Fibroblast of skin of back (primary cell): ENCODE measurements at places on chromosomes 11 and 22.

- no peak for DNase-seq
These were observed 40.5 kb downstream of the ARHGEF12 start for GRCh38 chr11:120376547-120377182.

DNA sequence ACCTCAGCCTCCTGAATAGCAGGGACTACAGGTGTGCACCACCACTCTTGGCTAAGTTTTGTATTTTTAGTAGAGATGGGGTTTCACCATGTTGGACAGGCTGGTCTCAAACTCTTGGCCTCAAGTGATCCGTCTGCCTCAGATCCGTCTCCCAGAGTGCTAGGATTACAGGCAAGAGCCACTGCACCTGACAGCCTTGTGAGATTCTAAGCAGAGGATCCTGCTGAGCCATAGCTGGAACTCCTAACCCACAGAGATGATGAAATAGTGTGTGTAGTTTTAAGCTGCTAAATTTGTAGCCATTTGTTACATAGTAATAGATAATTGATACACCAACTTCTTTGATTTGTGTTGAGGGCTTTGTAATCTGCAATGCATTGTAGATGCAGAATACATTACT is 51.1 kb downstream of the CLMP start:
- no peak for DNase-seq

GRCh38 chr11:64970731-64971151 is 1.2 kb downstream of the MAJIN start:
- no peak for DNase-seq

- peak; percentile 95 for DNase-seq
These were observed 24.2 kb downstream of the OR5B17 start for GRCh38 chr11:58334708-58335107.

- DNase-seq = no peak
These were observed 193.0 kb downstream of the MSANTD4 start for GRCh38 chr11:105829084-105829483.

DNA sequence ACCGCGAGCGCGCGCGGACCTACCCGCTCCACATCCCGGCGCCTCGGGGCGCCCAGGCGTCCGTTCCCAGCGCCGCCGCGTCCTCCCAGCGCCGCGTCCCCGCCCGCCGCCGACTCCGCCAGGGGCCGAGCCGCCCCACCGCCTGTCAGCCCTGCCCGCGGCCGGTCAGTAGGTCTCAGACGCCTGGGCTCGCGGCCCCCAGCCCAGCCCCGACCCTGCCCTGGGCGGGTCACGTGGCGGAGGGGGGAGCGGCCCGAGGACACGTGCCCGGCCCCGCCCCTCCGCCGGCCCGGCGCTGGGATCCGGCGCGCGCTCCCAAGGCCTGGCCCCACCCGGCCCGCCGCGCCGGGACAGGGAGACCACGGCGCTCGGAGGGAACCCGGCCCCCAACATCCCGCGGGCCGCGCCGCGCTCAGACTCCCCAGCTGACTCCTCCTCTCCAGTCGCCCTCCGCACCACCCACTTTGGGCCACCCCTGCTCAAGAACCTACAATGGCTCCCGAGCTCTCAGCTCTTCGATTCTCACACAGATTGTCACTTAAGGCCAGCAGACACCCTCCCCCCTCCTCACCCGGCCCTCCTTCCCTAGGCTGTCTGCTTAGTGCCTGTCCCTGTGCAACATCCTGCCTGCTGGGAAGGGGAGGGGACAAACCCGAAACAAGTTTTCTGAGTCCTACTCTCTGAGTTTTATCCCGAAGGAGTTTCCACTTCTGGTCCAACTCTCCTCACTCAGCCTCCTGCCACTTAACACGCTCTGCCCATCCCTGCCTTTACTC is at the start of gene RAB3IL1:
TSS of gene RAB3IL1 (minus strand) at position 233 of the 776 bp plus-strand sequence. CDS start at position 34, 199 bp downstream.
- DNase-seq = peak; percentile 59

- DNase-seq = peak; percentile 78
These were observed 54.1 kb downstream of the WNT11 start for GRCh38 chr11:76152086-76152681.

DNA sequence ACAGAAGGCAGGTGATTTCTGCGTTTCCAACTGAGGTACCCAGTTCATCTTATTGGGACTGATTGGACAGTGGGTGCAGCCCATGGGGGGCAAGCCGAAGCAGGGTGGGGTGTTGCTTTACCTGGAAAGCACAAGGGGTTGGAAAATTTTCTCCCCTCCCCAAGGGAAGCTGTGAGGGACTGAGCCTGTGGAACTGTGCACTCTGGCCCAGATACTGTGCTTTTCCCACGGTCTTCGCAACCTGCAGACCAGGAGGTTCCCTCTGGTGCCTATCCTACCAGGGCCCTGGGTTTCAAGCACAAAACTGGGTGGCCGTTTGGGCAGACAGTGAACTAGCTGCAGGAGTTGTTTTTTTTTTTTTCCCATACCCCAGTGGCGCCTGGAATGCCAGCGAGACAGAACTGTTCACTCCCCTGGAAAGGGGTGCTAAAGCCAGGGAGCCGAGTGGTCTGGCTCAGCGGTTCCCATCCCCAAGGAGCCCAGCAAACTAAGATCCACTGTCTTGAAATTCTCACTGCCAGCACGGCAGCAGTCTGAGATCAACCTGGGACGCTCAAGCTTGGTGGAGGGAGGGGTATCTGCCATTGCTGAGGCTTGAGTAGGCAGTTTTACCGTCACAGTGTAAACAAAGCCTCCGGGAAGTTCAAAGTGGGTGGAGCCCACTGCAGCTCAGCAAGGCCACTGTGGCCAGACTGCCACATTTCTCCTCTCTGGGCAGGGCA is 97.2 kb downstream of the JRKL start:
- peak; percentile 60 for DNase-seq

DNA sequence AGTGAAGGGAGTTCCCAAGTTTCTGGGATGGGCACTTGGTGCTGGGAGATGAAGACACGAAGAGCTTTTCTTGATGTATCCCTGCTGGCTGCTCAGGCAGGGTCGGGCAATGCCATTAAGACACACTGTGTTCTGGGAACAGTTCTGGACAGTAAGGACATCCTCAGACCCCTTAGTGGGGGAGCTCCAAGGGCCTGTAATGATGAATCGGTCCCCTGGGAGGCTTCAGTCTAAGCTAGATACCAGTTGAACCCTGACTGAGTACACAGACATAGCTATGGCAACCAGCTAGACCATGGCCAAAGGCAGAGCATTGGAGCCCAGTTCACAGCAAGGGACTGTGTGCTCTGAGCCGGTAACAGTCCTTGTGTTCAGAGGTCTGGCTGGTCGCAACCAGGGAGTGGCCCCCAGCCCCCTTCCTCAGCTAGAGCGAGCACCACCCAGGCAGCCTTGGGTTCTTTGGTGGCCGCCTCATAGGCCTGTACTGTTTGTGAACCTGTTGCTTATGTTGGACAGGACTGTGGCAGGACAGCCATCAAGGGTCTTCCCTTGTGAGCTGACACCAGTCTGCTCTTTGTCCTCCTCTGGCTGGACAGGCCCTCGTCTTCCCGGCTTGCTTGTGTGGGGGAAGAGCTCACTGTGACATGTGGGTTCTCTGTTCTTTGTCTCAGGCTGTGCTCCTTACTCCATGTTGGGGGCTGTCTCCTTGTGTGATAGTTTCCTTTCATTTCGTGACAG is 25.0 kb downstream of the MED15 start:
- peak; percentile 59 for DNase-seq

GRCh38 chr11:72039856-72040401 is 40.4 kb downstream of the NUMA1 start:
- no peak for DNase-seq

GRCh38 chr11:29432719-29433325 is 584.0 kb downstream of the KCNA4 start:
- peak; percentile 23 for DNase-seq

GRCh38 chr11:1352696-1353382 is 36.9 kb upstream of the BRSK2 start:
- no peak for DNase-seq

- no peak for DNase-seq
These were observed 44.5 kb downstream of the PARVB start for GRCh38 chr22:44068422-44069191.

- no peak for DNase-seq
These were observed 14.5 kb upstream of the MRTFA start for GRCh38 chr22:40651057-40651456.

GRCh38 chr11:1233351-1234053 is 10.6 kb downstream of the MUC5B start:
- no peak for DNase-seq

- DNase-seq = peak; percentile 33
These were observed 2.9 kb downstream of the BCR start for GRCh38 chr22:23183061-23183698.

GRCh38 chr22:43447380-43447779 is 35.6 kb downstream of the MPPED1 start:
- DNase-seq = no peak

GRCh38 chr11:133947321-133947756 is 9.4 kb downstream of the IGSF9B start:
- peak; percentile 52 for DNase-seq

DNA sequence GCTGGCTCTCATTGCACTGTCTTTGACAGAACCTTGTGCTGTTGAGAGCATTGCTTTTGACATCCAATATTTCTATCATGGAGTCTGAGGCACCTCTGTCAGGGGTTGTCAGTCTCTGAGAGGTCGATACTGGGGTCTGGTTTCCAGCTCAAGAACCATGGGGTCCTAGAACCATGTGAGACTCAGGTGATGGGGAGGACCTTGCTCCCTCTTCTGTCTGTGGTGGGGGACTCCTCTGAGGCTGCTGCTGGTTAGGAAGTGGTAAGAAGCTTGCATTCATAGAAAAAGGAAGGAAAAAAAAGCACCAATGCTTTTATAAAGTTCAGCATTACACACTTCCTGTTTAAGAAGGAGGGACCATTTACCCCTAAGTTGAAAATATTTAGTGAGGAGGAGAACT is 91.8 kb upstream of the CD44 start:
- DNase-seq = no peak

- DNase-seq = no peak
These were observed 1.7 kb downstream of the EED start for GRCh38 chr11:86246293-86246675.

DNA sequence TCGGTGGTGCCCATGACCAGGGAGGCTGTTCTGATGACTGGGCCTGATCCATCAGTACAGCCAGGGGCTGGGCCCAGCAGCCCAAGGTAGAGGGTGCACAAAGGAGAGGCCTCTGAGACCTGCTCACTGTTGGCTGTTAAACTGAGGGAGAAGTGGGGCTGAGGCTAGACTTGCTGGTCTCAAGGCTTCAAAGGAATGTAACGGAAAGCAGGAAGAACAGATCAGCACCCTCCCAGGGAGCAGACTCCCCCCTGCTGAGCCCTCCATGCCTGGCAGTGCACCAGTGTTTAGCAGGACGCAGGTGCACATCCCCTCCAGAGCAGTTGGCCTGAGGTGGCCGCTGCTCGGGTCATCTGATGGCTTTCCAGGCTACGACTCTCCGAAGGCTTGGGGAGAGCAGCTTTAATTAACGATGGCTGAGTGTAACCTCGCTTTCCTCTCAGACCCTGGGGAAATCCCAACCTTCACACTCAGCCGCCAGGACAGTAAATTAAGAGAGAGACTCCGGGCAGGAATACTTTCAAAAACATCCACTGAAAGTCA is 255.7 kb upstream of the NARS2 start:
- no peak for DNase-seq

GRCh38 chr11:88288560-88288959 is 49.0 kb downstream of the CTSC start:
- DNase-seq = no peak

GRCh38 chr11:316031-316701 is 2.3 kb downstream of the IFITM1 start:
- DNase-seq = no peak

DNA sequence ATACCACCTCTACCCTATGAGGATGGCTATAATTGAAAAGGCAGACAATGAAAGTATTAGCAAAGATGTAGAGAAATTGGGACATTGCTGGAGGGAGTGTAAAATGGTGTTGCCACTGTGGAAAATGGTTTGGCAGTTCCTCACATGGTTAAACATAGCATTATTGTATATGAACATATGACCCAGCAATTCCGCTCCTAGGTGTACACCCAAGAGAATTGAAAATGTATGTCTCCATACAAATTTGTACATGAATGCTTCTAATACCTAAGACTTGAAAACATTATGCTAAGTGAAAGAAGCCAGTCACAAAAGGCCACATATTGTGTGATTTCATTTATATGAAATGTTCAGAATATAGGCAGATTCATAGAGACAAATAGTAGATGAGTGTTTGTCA is 10.0 kb downstream of the SLCO2B1 start:
- DNase-seq = no peak

GRCh38 chr22:43176090-43176489 is 10.8 kb downstream of the TTLL12 start:
- DNase-seq = no peak

GRCh38 chr22:32545801-32546200 is 71.2 kb downstream of the FBXO7 start:
- peak; percentile 34 for DNase-seq

DNA sequence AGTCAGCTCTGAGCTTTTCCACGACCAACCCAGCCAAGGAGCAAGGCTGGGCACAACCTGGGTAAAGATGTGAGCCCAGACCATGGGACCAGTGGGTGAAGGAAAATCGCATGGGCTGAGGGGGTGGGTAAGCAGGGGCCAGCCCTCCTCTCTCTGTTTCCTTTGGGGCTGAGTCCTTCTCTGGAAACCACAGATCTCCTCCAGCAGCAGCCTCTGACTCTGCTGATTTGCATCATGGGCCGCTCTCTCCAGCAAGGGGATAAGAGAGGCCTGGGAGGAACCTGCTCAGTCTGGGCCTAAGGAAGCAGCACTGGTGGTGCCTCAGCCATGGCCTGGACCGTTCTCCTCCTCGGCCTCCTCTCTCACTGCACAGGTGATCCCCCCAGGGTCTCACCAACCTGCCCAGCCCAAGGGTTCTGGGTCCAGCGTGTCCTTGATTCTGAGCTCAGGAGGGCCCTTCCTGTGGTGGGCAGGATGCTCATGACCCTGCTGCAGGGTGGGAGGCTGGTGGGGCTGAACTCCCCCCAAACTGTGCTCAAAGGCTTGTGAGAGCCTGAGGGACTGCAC is 67.8 kb downstream of the GGTLC2 start:
- DNase-seq = no peak

GRCh38 chr11:117175104-117175503 is 3.4 kb upstream of the SIDT2 start:
- DNase-seq = no peak

GRCh38 chr22:19515654-19516377 is 8.4 kb downstream of the CLDN5 start:
- no peak for DNase-seq

GRCh38 chr11:61969391-61969758 is 1.9 kb upstream of the FTH1 start:
- DNase-seq = no peak

DNA sequence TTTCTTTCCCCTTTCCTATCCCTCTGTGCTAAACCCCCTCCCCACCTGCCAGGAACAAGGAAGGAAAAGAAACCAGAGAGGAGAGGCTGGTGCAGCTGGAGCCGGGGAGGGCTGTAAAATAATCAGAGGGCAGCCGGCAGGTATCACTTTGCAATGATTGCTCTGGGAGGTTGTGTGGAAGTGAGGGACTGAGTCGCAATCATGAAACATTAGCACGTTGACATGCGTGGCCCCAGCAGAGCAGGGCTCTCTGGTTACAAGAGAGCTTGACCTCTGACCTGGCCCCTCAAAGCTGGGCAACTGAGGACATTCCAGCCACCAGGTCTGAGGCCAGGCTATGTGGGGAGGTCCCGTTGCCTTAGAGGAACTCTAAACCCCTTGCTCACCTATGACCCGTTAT is 170.8 kb upstream of the BDNF start:
- DNase-seq = no peak
